ENCODE measurements at places on chromosomes 2 and 18.

- no peak overlapping the region for H3K27ac ChIP-seq
- peaks cover 17% of the 10 kb centered on the region for H3K36me3 ChIP-seq
- no peak for DNase-seq
- H3K4me3 ChIP-seq, result no peak overlapping the region
These were observed 130.0 kb downstream of the EPHA4 start for GRCh38 chr2:221442128-221442527.

DNA sequence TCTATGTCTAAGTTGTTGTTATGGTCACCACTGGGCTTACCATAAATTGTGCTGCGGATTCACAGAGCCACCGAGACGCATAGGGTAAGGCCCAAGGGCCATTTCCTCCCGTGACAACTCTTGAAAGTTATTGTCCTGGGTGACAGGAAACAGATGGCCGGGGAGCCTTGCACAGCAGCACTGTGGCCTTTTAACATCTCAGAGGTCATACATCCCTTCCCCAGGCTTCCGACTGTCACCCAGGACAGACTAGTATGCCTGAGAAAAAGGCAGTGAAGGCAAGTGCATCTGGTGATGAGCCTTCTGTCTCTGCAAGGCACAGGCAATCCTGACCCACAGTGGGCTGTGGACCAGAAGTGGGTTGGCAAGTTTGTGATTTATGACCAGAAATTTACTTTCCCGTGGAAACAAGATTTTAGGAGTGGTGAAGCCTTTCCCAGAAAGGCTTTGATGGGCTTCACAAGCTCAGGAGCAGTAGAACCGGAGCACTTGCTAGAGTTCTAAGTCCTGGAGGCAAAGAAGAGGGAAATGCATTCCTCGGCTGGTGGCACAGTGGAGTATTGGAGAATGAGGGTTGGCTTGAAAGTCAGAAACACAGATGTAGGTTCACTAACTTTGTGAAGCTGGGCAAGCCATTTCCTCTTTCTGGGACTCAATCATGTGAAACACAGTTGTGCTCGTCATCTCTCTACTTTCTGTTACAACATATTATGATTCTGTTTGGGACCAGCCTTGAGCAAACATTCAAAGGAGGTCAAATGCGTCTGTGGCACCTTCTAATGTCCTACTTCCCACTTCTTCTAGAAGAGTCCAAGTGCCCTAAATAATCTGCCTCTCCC lies 2.0 kb upstream of the CAPN14 start:
- no peak overlapping the region for H3K27ac ChIP-seq
- H3K4me1 ChIP-seq, result peaks cover 2% of the 10 kb centered on the region
- H3K27me3 ChIP-seq, result peaks cover 9% of the 10 kb centered on the region
- H3K36me3 ChIP-seq, result no peaks in the 10 kb centered on the region
- no peak overlapping the region for H3K4me3 ChIP-seq

DNA sequence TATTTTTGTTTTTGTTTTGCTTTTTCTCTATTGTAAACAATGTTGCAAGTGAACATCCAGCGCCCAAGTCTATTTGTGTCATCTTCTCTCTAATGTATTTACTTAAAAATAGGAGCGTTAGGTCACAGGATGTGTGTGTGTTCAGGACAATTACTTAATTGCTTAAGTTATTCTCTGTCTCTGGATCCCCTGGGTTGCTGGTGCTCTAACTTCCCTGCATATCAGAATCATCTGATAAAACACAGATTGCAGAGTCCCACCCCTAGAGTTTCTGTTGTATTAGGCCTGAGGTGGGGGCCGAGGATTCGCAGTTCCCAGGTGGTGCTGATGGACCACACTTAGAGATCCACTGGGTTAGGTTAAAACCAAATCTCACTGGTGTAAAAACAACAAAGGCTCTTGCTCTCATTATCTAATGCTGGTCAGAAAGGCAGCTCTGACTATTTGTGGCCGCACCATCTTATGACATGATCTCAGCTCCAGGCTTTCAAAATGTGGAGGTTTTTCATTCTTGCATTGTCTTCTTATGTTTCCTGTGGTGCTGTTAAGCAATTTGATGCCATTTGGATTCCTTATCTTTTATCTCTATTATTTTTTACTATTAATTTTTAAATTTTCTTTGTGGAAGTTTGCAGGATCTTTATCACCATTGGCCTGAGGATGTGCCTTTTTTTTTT lies 87.7 kb downstream of the CLIP4 start:
- no peak for DNase-seq
- no peaks in the 10 kb centered on the region for H3K4me1 ChIP-seq
- no peak overlapping the region for H3K27ac ChIP-seq
- no peaks in the 10 kb centered on the region for H3K27me3 ChIP-seq
- H3K4me3 ChIP-seq, result no peak overlapping the region

DNA sequence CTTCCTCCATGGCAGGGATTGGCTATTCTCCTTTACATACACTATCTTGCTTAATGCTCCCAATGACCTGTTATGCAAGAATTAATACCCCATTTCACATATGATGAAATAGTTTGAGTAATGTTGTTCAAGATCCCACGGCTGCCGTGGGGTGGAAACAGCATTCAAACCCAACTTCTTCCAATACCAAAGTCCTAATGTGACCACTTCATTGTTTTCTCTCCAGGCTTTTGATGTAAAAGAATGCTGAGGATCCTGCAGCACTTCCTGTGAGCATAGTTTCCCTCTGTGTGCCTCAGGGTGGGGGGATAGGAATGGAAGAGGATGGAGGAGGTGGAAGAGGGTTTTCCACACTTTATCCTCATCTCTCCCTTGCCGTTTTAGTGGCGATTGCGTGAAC lies 199.4 kb downstream of the IRS1 start:
- DNase-seq, result no peak
- H3K36me3 ChIP-seq, result no peaks in the 10 kb centered on the region
- H3K27me3 ChIP-seq, result no peaks in the 10 kb centered on the region
- peaks cover 2% of the 10 kb centered on the region for H3K4me1 ChIP-seq
- no peak overlapping the region for H3K27ac ChIP-seq

GRCh38 chr2:142515493-142515892 lies 362.0 kb upstream of the KYNU start:
- no peaks in the 10 kb centered on the region for H3K27me3 ChIP-seq
- no peaks in the 10 kb centered on the region for H3K4me1 ChIP-seq
- DNase-seq, result no peak

- peaks cover 4% of the 10 kb centered on the region for H3K36me3 ChIP-seq
- peak; percentile 11 for DNase-seq
- H3K4me1 ChIP-seq, result no peaks in the 10 kb centered on the region
- no peaks in the 10 kb centered on the region for H3K27me3 ChIP-seq
- H3K27ac ChIP-seq, result no peak overlapping the region
- no peak overlapping the region for H3K4me3 ChIP-seq
These were observed 44.8 kb downstream of the ITGAV start for GRCh38 chr2:186634701-186635100.

Data from muscle of leg (tissue), 16 donors.